ENCODE measurements at places on chromosomes 1 and 21.

DNA sequence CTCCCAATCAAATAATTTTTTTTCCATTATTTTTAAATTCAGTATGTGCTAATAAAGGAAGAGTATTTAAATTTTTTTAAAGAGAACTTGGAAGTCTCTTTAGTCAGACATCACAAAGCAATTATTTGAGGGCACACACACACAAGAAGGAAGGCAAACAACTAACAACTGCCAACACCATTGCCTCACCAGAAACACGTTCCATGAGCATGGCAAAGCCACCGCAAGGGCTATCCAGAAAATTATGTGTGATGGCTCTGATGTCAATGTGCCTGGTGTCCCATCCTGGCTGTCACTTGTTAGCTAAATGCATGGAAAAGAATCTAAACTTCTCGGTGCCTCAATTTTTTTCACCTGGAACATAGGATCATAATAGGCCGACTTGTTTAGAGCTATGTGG lies 262.9 kb downstream of the SEC16B start:
- no peak for DNase-seq

GRCh38 chr1:84757301-84757700 lies 67.0 kb upstream of the SSX2IP start:
- no peak for DNase-seq

DNA sequence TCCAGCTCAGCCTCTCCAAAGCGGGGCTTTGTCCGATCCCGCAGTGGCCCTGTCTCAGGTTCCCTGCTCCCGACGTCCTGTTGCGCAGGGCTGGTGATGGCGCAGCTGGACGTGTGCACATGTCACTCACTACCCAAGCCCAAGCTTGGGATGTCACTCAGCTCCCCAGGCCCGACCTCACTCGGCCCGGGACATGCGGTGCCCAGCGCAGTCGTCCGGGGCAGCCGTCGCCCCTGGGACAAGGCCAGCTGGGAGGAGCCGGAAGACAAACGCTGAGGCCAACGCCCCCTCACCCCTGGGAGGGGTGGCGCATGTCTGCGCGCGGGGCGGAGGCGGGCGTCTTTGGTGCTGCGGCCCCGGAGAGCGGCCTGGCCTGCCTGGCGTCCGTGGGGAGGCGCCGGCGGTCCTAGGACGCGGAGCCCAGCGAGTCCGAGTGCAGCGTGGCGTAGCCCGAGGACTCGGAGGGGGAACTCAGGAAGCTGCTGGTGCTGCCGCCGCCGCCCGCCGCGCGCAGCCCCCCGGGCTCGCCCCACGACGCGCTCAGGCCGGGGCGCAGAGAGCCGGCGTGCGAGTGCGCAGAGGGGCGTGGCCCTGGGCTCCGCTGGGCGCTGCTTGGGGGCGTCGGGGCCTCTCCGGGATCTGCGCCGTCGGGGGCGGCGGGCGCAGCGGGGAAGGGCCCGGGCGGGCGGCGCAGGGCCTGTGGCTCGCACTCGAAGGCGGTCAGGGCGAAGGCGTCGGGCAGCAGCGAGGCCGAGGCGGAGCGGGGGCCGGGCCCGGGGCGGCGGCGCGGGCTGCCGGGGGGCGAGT lies 5.2 kb downstream of the HES3 start:
- no peak for DNase-seq

DNA sequence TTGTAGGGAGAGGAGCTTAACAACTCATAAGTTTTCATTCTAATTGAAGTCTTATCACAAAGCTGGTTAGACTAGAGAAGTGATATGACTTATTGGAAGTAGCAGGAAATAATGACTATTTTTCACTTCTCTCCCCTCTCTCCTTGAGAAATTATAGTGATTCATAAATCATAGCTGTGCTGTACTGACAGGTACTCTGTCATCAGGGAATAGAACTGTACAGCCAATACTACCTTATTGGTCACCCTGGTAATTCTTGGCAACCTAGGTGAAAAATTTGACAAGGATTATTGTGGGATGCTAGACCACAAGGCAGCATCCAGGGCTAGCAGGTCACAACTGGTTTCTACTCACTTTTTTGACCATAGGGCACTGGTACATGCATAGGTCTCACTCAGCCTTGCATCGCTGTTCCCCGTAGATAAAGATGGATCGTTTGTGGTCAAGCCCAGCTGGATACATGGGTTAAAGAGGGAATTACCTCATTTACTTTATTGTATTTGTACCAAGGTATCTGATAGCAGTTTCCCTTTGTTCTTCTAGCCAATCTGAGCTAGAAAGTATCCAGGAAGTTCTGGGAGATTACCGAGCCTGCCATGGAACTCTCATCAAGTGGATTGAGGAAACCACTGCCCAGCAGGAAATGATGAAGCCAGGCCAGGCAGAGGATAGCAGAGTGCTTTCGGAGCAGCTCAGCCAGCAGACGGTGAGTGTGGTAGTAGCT lies 113.6 kb downstream of the MACF1 start:
- DNase-seq, result no peak

- no peak for DNase-seq
These were observed 6.6 kb upstream of the AZIN2 start for GRCh38 chr1:33074193-33074945.

GRCh38 chr21:46188226-46189212 lies 4.3 kb upstream of the SPATC1L start:
- DNase-seq, result no peak

DNA sequence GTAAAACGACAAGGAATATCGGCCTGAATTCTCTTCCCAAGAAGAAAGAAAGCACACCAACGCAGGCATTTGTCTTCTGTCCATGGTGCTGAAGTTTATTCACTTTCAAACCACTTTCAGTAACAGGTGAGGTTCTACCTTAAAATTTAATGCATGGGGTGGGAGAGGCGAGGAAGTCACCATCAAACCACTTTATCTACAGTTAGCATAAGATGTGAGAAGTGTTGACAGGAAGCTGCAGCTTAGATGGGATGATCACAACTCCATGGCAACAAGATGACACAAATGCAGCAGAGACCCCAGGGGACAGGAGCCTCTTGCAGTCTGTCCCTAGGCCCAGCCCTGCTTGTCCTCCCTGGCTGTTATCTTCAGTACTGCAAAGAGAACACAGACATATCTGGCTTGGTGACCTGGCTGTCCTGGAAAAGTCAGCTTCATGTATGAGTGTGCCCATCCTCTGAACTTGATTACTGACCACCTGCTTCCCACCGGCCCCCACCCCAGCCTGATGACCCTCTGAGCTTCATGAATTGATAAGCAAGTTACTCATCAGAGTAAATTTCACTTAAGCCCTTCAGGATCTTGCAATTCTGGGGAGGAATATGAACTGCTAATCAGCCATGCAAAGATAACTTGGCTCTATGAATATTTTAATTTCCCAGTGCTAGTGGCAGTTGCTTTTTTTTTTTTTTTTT lies 1.8 kb downstream of the NPPA start:
- no peak for DNase-seq

All from stimulated activated CD4-positive, alpha-beta T cell treated with anti-CD3 and anti-CD28 coated beads, Interleukin-15, amount 100 ng/mL, for 1 hour (primary cell).